ENCODE measurements at places on chromosomes 2 and 18.

DNA sequence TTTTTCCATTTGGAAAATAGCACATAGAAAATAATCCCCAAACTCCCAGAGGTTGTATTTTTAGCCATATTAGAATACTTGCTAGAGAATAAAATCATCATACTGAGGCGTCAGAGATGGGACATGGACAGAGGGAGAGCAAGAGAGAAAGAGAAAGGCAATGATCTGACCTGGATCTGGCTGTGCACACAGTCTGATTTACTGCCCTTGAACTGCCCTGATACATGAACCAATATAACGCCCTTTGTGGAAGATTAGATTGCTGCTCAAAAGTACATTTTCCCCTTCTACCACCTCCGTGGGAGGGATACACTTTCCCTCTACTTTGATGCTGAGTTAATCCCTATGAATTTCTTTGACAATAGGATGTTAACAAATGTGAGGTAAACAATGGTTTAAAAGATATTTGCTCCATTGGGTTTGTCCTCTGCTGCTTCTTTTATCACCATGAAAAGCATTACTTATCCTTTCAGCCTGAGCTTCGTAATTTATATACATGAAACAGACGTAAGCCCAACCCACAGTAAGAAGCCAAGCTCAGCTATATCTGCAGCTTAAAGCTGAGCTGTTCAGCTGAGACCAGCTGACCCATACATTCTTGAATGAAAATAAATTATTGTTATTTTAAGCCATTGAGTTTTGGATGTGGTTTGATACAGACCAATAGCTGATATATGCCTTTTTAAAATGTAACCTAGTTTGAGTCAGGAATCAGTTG lies 1664.6 kb upstream of the CELF4 start:
- DNase-seq: no peak

DNA sequence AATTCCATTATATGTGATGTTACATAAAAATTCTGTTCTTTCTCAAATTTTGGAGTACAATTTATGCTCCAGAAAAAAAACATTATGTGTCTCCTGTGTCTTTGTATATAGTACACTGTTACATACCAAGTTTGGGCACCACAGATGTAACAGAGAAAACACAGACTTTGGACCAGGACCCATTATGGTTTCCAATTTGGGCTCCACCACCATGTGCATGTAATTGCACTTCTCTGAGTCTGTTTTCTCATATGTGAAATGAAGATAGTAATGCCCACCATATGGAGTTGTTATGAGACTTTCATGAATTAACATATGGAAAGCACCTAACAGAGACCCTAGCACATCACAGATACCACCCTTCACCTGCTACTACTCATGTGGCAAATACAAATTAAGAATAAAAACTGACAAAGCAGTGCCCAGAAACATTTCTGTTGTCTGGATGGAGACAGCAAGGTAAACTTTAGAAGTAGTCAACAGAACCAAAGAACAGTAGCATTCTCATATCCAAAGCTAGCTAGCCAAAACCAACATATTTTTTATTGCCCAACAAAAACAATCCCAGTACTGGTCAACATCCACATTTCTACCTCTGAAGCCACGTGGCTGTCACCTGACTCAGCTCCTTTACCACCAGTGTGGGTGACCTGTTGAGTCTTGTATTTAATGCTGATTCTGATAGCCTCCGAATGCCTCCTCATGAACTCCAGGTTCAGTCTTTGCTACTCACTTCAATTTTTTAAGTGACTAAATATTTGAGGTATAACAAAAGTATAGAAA lies 42.9 kb downstream of the ANTXR1 start:
- no peak for DNase-seq

- no peak for DNase-seq
These were observed 707.8 kb upstream of the SALL3 start for GRCh38 chr18:78271790-78272189.

- no peak for DNase-seq
These were observed 9.1 kb upstream of the TLK1 start for GRCh38 chr2:171169839-171170238.

DNA sequence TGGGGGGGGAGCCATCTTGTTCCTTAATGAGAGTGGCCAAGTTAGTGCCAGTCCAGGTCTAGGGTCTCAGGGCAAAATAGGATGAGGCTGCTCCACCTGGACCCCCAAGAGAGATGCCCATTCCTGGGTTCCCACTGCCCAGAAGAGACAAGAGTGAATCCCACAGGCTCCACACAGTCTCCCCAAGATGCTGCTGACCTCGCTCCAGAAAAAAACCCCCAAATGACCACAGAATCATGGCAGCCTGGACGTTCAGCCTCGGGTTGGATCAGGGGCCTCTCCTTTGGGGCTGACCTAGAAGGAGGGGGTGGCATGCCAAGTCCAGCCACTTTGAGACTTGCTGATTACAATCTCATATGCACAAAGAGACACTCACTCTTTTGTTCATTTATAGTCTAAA lies 25.1 kb downstream of the STAT1 start:
- DNase-seq: no peak

DNA sequence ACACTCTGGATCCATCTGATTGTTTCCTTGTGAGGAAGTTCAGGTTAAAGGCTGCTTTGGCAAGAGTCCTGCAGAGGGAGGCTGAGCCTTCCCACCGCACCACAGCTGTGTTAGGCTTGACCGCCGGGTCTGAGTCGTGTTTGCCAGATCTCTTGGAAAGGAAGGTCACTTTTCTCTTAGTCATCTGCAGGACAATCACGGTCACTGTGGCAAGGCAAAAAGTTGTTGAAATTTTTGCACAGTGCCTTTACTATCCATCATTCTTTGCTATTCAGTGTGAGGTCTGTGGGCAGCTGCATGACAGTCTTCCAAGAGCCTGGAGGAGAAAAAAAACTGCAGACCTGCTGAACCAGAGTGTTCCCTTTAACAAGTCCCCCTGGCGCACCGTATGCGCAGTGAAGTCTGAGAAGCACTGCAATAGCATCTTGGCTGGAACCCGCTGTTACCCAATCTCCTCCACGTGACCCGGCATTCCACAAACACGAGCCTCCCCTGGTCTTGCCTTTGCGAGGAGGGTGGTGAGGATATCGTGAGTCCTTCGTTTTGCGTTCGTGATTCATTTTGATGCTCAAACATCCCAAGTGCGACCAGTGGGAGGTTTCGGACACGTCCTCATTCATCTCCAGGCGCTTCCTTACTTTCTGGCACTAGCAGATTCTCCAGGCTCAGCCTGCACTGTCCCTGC lies 23.0 kb downstream of the BIN1 start:
- DNase-seq: no peak

- no peak for DNase-seq
These were observed 77.3 kb upstream of the ATG16L1 start for GRCh38 chr2:233174137-233174536.

DNA sequence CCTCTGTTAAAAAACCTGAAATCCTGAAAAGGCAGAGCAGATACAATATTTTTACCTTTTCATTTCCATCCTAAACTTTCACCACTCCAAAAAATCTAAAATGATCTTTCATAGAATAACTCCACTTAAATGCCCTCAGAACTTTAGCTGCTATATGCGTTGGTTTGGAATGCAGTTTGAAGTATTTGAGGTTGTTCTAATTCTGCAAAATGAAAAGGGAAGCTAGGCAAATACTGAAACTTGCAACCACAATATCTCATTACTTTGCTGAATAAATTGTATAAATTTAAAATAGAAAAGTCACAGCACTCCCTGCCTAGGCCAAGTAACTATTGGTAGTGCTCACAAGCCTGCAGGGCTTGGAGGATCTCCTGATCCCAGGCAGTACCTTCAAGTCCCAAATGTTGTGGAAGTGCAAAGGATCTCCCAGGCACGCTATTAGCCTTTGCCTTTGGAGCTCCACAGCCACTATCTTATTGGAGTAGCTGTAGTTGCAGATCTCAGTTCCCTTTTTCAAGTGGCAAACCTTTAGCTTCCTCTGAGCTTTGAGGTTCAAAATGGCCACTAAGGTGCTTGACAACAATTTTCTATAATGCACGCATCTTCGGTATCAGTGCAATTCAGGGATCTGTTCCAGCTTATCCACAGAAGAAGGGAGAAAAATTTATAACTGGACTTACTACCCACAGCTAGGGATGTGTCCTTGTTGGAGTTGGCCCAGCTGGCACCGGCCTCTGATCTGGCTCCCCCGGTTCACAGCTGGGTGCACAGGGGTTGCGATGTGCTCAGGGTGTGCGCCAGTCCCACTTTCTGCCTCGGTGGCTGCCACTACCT lies 43.4 kb upstream of the ANKRD62 start:
- DNase-seq: no peak

DNA sequence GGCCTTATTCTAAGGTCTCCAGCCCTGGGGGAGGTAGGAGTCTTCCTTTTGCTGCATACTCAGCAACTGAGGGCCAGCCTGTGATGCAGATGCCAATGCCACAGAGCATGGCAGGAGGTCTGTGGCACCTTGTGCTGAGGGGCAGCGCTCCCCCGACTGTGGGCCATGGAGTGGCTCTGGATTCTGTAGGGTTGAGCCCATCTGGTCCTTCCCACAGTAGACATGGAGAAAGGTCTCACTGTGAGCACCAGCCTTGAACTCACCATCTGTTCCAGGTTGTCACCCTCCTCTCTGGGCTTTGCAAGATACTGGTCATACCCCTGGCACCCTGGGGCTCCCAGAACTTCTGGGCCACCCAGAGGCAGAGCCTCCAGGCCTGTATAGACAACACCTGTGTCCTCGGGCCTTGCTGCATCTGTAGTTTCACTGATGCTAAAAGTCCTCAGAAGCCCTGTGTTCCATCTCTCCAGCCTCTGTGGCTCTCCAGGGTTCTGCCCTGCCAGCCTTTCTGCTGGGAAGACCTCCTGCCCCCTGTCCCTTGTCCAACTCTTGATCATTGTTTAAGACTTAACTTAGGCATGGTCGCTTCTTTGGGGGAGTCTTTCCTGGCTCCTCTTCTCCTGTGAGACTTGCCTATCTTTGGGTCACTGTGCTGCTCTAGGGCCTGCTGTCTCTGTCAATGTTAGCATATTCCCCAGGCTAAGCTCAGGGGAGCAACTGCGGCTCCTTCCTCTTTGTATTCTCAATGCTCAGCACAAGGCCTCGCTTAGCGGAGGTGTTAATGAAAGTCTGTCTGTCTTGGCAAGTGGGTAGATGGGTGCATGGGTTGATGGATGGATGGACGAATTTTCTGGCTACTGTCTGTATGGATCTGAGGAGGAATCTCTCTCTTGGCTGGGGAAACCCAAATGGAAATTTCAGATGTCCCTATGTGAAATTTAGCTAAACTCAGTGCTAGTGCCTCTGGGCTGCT lies 160.9 kb downstream of the DYSF start:
- DNase-seq: no peak

GRCh38 chr2:70891572-70892357 lies 43.9 kb upstream of the ATP6V1B1 start:
- DNase-seq: no peak

GRCh38 chr2:233223059-233223894 lies 28.2 kb upstream of the ATG16L1 start:
- no peak for DNase-seq

DNA sequence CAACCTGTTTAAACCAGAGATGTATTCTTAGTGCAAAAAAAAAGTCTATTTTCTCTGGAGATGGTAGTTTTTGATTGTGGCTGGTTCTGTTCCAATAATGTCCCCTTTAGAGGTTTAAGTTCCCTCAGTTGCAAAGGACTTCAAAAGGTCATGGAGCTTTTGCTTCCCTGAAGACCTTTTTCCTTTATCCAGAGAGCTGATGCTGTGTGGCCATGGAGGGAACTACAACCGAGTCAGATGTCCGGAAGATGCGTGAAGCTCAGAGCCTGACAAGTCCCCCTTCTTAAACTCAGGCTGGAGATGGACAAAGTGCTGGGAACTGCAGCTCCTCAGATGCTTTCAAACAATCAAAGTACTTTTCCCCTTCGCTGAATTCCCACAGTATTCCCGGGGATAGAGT lies 176.1 kb downstream of the TMEM18 start:
- no peak for DNase-seq

DNA sequence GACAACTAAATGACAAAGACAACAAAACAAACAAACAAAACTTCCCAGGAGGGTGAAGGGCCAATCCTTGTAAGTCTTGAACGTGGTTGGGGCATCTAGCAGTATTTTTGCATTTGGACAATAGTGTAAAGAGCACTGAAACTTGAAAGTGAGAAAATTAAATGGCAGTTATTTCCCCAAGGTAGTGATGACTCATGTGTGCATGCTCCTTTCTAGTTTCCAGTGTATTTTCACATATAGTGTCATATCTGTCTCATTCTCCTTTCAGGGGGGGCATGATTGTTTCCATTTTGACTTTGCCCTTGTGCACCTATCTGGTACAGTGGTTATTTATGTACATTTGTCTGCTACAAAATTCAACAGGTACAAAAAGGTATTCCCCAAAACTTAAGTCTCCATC lies 39.5 kb downstream of the CERS6 start:
- DNase-seq: no peak

GRCh38 chr18:57352761-57353136 lies 392 bp downstream of the ST8SIA3 start:
- no peak for DNase-seq

DNA sequence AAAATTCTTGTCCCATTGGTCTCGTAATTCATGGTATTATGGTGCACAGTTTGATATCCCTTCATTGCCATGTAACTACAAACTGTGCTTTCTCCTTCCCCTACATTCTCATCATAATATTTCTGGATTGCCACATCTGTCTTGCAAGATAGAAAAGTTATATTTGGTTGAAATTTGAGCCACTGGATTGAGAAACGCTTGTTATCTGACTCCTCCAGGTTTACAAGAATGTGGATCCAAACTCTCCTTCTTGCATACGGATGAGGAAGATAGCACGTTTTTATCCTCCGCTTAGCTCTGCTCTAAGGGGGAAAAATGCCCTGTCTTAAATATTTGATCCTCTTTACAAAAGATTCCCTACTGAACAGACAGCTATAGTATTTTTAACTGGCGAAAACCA lies 438.2 kb downstream of the TSN start:
- no peak for DNase-seq

- DNase-seq: no peak
These were observed 38.3 kb upstream of the SESTD1 start for GRCh38 chr2:179302764-179303571.

DNA sequence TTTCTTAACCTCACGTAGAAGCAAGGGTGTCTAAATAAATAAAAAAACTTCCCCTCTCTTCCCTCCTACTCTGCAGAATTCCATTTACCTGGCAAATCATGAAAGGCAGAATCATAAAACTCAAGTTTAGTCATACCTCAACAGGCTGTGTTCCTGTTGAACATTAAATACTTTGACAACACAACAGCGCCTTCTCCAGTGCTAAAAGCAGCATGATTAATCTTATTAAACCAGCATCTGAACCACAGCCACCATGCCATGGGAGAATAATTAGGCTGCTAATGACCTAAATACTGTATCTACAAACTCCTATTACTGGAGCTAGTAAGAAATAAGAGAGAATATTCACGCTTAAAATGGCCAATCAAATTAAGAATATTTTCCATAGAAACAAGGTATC lies 68.1 kb downstream of the CDH2 start:
- DNase-seq: no peak

- no peak for DNase-seq
These were observed 226.2 kb downstream of the SP3 start for GRCh38 chr2:173739006-173739405.

- DNase-seq: no peak
These were observed 386.9 kb downstream of the FIGN start for GRCh38 chr2:163348857-163349380.

Data from cortex of kidney (tissue), 1 donor.